Cardiac septum (tissue), 1 donor: ENCODE measurements at places on chromosomes 12 and 14. TPM values are rescaled to one million over a fixed set of nuclear protein-coding genes. Genes with fewer than 3 reads are reported as not detected.
A peak's percentile ranks its signal among the peaks of the same experiment; 100 is the strongest.

Gene TAS2R9
- total RNA-seq: not detected

GRCh38 chr12:74456431-74456830, 81.2 kb upstream of the ATXN7L3B start:
- DNase-seq: no peak

DNA sequence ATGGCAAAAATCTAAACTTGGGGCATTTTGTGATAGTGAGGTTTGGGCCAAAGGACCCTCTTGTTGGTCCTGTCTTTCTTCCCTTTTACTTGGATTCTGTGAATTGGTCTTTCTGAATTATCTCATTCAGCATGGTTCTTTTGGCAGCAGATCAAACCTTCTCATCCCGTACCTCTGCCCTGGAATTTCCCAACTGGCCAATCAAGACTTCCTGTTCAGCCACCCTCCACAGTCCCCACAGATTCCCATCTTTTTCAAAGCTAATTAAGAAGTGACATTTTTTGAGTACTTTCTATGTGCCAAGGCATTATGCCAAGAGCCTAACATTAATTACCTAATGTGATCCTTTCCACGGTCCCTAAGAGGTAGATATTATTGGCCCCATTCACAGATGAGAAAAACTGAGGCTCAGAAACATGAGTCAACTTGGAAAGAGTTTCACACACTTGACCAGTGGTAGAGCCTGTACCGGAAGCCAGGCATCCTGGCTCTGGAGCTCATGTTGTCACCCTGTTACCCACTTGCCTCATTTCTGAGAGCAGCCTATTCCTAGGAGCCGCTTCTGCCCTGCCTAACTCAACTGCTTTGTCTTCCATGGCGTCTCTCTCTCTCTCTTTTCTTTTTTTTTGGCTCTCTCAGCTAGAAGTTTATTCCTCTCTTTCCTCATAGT, 135.9 kb downstream of the C12orf75 start:
- DNase-seq: no peak

Gene DEPDC4
- 0.62 TPM for total RNA-seq

Gene IL31
- not detected for total RNA-seq

DNA sequence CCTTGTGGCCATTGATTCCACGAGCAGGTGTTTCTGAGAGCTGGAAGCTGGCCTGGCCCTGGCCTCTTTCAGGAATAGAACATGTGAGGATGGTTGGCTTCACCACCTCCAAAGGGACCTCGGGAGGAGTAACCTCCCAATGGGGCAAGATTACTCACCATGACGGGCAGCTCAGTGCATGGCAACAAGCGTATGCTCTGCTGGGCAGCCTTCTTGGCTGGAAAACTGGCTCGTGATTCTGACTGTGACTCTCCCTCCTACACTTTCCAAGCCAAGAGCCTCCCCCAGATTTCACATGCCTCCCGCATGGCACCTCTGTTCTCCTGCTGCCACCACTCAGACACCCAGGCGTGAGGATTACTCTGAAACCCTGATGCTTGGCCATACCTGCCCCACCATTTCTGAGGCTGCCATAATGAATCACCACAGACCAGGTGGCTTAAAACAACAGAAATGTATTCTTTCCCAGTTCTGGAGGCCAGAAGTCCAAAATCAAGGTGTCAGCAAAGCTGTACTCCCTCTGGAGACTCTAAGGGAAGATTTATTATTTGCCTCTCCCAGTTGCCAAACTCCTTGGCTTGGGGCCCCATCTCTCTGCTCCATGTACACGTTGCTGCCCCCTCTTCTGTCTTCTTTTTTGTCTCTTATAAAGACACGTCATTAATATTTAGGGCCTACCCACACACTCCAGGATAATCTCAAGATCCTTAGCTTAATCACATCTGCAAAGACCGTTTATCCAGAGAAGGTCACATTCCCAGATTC, 215.9 kb downstream of the CHST11 start:
- DNase-seq: peak; percentile 85

- no peak for DNase-seq
Observed at GRCh38 chr12:116037941-116038837, 239.3 kb downstream of the MED13L start.

- no peak for DNase-seq
Observed at GRCh38 chr14:87952307-87953094, 40.5 kb downstream of the GALC start.
